Head of caudate nucleus (tissue), 42 donors: ENCODE measurements at places on chromosomes 4 and X.

GRCh38 chr4:5444918-5445517, 263.3 kb downstream of the EVC2 start:
- no peak for DNase-seq

- no peak for DNase-seq
Observed at GRCh38 chr4:149886786-149887490, 71.3 kb upstream of the IQCM start.

DNA sequence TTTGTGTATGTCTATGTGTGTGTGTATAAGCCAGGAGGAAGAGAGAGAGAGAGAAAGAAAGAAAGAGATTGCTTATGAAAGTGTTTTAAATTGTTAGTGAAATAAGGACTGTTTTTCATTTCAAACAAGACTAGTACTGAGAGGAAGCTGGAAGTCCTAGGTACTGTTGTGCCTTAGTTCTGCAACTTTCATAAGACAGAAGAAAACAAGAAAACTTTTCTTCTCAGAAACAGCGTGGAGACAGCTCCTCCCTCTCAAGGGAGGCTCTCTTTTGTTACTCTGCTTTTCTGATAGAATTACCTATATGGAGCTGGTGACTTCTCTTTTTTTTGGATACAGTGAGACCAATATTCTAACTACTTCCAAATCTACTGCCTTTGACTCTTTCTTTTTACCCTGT, 62.5 kb downstream of the BANK1 start:
- no peak for DNase-seq

DNA sequence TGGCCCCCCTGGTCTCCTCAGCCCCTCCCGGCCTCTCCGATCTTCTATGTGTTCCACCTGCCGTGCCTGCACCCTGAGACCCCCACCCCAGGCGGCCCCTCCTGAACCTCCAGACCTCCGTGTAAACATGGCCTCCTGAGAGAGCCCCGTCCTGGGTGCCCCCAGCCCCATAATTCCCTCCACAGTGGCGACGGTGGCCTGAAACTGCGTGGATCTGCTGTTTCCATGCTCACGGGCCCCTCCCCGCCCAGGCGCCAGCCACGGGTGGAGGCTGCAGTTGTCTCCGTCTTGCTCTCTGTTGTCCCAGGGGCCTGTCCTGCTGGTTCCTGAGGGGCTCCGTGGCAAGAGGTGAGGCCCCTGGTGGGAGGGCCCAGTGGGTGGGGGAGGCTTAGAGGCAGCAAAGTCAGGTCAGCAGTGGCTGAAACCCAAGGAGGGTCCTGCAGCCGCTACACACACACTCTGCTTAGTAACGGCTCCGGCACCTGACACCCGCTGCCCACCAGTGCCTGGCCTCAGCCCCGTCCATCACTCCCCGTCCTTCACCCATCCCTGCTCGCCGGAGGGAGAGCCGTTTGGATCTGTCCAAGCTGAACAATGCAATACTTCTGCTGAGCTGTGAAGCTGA, 75.8 kb downstream of the FAM53A start:
- DNase-seq: no peak

GRCh38 chr4:23455456-23456158, 434.2 kb downstream of the PPARGC1A start:
- no peak for DNase-seq

DNA sequence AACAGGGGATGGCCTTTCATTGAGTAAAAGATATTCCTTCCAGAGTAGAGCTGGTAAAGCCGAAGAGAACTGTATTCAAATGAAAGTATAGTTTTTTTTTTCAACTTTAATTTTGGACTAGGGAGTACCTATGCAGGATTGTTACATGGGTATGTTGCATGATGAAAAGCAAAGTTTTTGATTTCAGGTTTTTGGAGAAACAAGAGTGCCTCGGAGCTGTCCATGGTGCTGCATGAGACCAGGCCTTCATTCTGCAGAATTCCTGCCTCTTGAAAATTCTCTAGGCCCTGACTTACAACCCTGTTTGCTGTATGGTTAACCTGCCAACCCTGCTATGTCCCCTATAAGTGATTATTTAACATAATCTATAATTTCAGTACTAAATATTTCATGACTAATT, 1065.7 kb upstream of the FTHL17 start:
- DNase-seq: no peak

- no peak for DNase-seq
Observed at GRCh38 chr4:153522802-153523094, 56.6 kb downstream of the TMEM131L start.
